ENCODE measurements at places on chromosomes 4 and X.

DNA sequence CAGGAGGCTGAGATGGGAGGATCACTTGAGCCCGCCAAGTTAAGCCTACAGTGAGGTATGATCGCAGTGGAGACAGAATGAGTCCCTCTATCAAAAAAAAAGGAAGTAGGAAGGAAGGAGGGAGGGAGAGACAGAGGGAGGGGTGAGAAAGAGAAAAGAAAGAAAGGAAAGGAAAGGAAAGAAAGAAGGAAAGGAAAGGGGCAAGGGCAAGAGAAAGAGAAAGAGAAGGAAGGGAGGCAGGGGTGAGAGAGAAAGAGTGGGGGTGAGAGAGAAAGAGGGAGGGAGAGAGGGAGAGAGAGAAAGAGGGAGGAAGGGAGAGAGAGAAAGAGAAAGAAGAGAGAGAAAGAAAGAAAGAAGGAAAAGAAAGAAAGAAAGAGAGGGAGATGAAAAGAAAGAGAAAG lies 13.2 kb downstream of the ELF2 start:
- DNase-seq, result no peak

- no peak for DNase-seq
These were observed 136.8 kb downstream of the ADGRL3 start for GRCh38 chr4:61336916-61337315.

- peak; percentile 81 for DNase-seq
These were observed 950.1 kb downstream of the FAT4 start for GRCh38 chr4:126264839-126265238.

DNA sequence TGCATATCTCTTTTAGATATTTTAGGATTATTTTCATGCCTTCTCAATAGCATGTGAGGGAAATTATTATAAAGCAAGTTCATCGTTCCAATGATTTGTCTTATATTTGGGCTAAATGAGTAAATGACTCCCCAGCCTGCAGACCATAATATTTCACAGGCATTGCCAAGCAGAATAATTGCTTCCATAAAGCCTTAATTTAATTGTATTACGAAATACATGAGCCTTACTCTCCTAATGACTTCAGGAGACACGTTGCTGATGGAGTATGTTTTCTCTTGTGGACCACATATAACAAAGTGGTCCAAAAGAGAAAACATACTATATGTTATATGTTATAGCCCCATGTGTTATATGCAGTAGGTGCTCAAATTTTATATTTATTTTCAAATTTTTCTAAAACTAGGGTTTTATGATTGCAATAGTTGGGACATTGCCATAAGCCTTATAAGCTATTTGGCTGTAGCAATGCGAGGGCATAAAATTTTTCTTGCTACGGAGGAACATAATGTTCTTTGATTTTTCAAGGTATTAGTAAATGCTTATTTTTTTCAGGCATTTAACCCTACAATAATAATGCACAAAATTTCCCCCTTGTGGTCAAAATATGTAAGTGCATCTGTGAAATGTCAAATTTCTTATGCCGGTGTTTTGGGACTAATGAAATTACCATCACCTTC lies 26.2 kb upstream of the TMPRSS11D start:
- peak; percentile 46 for DNase-seq

DNA sequence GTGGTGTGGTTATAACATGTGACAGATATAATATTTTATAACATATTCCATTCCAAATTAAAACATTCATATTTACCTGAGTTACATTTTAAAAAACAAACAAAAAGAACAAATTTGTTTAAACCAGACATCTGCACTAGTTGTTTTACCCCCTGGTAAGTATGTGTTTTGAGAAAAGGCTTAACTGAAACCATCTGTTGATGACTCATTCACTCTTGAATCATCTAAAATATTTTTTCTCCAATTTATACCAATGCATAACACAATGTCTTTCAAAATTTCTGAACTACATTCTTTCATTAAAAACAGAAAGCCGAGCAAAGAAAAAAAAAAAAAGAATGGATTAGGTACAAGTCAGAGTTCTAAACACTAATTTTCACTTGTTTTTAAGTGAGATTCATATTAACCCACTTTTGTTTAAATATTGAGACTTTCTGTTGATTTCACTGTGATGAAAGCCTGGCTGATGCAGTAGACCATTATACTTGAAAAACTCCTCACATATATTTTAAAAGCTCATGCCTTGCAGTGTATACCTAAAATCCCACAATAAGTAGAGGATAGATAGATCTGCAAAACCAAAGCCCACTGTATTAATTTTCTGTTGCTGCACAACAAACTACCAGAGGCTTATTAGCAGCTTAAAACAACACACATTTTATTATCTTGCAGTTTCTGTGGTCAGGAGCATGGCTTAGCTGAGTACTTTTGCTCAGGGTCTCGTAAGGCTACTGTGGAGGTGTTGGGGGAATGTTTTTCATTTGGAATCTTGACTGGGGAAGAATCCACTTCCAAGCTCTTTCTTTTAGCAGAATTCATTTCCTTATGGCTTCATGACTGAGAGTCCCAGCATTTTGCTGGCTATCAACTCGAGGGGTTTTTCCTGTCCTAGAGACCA lies 221.5 kb downstream of the PCDH18 start:
- peak; percentile 85 for DNase-seq

DNA sequence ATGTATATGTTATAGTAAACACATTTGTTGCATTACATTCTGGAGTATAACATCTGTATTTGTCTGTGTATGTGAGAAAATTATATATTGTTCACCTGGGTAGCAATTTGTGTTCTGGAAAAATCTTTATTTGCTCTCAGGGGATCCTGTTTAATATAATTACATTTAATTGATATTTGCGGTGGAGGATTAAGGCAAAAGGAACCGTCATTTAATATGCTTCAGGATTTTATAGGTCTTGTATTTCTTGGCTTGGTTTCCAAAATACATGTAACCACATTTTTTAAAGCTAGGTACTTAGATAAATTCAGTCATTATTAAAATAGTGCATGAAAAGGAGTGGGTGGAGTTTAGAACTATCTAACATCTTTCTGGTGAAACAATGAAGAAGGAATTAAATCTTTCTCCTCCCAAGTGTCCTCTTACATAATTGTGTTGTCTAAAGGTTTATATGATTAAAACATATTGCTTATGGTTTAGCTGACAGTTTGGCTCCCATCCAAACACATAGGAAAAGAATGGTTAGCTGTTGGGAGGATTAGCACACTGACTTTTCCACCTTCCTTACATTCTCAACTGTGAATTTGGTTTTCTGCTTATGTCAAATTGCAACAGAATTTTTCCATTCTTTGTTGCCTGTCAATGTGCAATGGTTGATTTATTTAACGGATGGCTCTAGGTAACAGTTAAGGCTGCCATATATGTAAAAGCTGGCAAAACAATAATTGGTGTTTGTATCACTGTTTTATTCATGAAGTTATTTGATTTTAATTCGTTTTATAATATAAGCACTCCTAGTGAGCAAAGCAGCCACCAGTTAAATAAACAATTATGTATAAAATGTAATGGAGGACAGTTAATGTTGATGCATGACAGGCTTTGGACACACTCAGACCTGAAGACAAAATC lies 250.8 kb upstream of the SFRP2 start:
- DNase-seq, result no peak

- no peak for DNase-seq
These were observed 443.4 kb downstream of the BCOR start for GRCh38 chrX:39654183-39654925.

GRCh38 chr4:83364312-83364711 lies 29.7 kb upstream of the HPSE start:
- no peak for DNase-seq

DNA sequence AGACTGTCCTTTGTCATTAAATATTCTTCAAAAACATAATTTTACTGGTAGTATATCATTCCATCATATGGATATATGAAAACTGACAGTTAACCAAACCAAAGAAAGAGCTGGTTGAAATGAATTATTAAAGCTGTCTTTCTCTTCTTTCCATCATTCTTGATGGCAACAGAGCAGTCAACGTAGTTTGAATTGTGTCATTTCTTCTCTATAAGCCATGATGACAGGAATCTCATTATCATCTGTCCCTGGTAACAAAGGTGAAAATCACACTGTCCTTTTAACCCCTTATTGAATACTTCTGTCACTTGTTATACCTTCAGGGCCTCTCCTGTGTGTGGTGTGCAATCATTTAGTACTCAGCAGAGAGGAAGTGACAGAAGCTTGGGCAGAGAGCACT lies 197.0 kb upstream of the SLITRK2 start:
- DNase-seq, result no peak

GRCh38 chr4:119034276-119035008 lies 101.2 kb upstream of the MYOZ2 start:
- no peak for DNase-seq

GRCh38 chr4:6115342-6115741 lies 85.0 kb downstream of the JAKMIP1 start:
- DNase-seq, result no peak

GRCh38 chrX:39875834-39876628 lies 221.7 kb downstream of the BCOR start:
- no peak for DNase-seq

DNA sequence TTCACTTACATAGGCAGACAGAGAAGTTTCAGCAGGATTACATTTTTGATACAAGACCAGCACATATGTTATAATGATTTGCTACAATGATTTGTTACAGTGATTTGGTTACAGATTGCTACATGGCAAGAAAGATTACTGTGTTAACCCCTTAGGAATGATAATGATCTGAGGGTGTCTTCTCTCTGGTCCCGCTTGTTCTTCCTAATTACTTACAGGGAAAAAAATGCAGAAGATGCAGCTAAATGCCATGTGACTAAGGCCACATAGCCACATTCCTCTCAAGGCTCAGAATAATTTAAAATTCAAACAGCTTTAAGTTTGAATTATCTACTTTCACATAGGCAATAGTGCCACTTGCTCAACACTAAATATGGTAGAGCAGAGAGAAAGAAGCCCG lies 9.7 kb upstream of the LAP3 start:
- peak; percentile 35 for DNase-seq

DNA sequence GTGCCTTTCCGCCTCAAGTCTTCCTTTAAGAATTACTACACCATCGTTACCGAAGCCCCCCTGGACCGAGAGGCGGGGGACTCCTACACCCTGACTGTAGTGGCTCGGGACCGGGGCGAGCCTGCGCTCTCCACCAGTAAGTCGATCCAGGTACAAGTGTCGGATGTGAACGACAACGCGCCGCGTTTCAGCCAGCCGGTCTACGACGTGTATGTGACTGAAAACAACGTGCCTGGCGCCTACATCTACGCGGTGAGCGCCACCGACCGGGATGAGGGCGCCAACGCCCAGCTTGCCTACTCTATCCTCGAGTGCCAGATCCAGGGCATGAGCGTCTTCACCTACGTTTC lies 2.2 kb downstream of the PCDH10 start:
- DNase-seq, result peak; percentile 1

GRCh38 chrX:119482481-119483480 lies 14.5 kb downstream of the SLC25A5 start:
- DNase-seq, result peak; percentile 71

GRCh38 chr4:104756837-104757236 lies 262.1 kb upstream of the CXXC4 start:
- no peak for DNase-seq

All from GM23248 (cell line).